Left ventricle myocardium superior (tissue), 1 donor: ENCODE measurements at places on chromosomes 12 and 14. TPM values are rescaled to one million over a fixed set of nuclear protein-coding genes. Genes with fewer than 3 reads are reported as not detected.

Gene PDZRN4
- 0.22 TPM for total RNA-seq

Gene DCP1B
- total RNA-seq = 1.7 TPM

Gene EML5
- total RNA-seq = 0.25 TPM

Gene OR6C3
- total RNA-seq = not detected

Gene LRIG3
- 4.3 TPM for total RNA-seq

Gene WNT5B
- total RNA-seq = 2.4 TPM

Gene NOVA1
- total RNA-seq = 1.9 TPM

Gene GLT8D2
- total RNA-seq = 6.0 TPM

Gene OASL
- 0.55 TPM for total RNA-seq

Gene NINJ2
- 5.3 TPM for total RNA-seq

Gene MANSC4
- total RNA-seq = not detected

Gene KLHL33
- 0.77 TPM for total RNA-seq

Gene LAG3
- 0.37 TPM for total RNA-seq

Gene BIN2
- 1.7 TPM for total RNA-seq

Gene CDH24
- 2.0 TPM for total RNA-seq

Gene IL31
- total RNA-seq = not detected

Gene GLIPR1L2
- 1.3 TPM for total RNA-seq

Gene RTN1
- total RNA-seq = 1.2 TPM

Gene PAPLN
- total RNA-seq = 3.2 TPM

Gene CIDEB
- 3.9 TPM for total RNA-seq

Gene WDR20
- 20.5 TPM for total RNA-seq

Gene ZCRB1
- total RNA-seq = 58.6 TPM

Gene TRIM9
- 0.42 TPM for total RNA-seq

Gene C12orf60
- total RNA-seq = 1.3 TPM

Gene DDN
- total RNA-seq = 0.77 TPM

Gene PIWIL1
- not detected for total RNA-seq

Gene SLCO1A2
- not detected for total RNA-seq

Gene NTF3
- 1.1 TPM for total RNA-seq

Gene GPR84
- not detected for total RNA-seq

Gene SLCO1B1
- total RNA-seq = not detected

Gene ANO2
- 16.1 TPM for total RNA-seq

Gene LMNTD1
- not detected for total RNA-seq

Gene CAPZA3
- total RNA-seq = not detected

Gene PRR4
- total RNA-seq = 0.94 TPM

Gene LPAR5
- total RNA-seq = 8.6 TPM

Gene SLC4A8
- total RNA-seq = 0.32 TPM

Gene DHRS1
- 5.9 TPM for total RNA-seq

Gene PRPH
- total RNA-seq = not detected

Gene REM2
- not detected for total RNA-seq

Gene BMP4
- 7.1 TPM for total RNA-seq

Gene MON2
- total RNA-seq = 17.6 TPM

Gene KCNK13
- total RNA-seq = 4.5 TPM

Gene ST8SIA1
- total RNA-seq = 2.6 TPM

Gene OTX2
- total RNA-seq = not detected

Gene FGF23
- total RNA-seq = not detected

Gene OTOGL
- 0.27 TPM for total RNA-seq

Gene SMOC1
- 0.45 TPM for total RNA-seq

Gene PKP2
- 423 TPM for total RNA-seq

Gene LRRC10
- 50.8 TPM for total RNA-seq

Gene DBX2
- 0.07 TPM for total RNA-seq

Gene ZNF385A
- 7.7 TPM for total RNA-seq

Gene HRK
- total RNA-seq = 0.20 TPM

Gene RGS6
- total RNA-seq = 26.0 TPM

Gene SCNN1A
- 1.7 TPM for total RNA-seq

Gene KRT78
- not detected for total RNA-seq

Gene MDGA2
- not detected for total RNA-seq
